Brain microvascular endothelial cell (primary cell): ENCODE measurements at places on chromosomes 7 and 10.

GRCh38 chr7:102029616-102030015 is 212.2 kb downstream of the CUX1 start:
- DNase-seq: no peak

- no peak for DNase-seq
These were observed 70.6 kb upstream of the NXPH1 start for GRCh38 chr7:8362723-8363369.

DNA sequence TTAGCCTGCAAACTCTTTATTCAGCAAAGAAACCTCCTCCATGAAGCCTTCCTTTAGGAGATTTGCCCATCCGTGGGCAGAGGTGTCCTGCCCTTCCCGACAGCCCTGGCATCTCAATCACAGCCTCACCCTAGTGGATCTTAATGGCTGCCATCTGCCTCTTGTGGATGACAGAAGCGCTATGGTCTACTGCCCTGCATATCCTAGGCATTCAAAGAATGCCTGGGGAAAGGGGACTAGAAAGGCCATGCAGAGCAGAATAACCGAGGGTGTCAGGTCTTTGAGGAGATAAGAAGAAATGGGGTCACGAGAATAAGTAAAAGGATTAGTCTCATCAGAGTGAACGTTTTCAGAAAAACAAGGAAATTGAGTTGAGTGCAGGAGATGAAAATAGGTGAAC is 57.7 kb upstream of the SPOCK2 start:
- no peak for DNase-seq

- no peak for DNase-seq
These were observed 3.8 kb upstream of the CAV2 start for GRCh38 chr7:116495736-116496135.

DNA sequence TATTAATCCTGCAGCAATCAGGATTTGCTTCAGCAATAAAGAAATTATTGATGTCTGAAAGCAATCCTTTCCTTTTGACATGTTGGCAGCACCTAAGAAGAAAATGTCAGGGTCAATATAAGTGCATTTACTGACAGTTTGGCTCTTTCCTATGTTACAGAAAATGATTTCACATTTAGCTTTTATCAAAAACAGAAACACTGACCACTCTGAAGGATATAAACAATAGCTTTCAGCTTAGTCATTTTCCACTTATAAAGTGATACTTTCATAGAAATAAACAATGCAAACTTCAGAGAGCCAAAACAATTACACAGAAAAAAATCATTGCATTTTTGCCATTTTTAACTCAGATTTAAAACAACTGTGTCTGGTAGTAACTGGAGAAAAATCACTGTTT is 325.6 kb upstream of the KAT6B start:
- no peak for DNase-seq

DNA sequence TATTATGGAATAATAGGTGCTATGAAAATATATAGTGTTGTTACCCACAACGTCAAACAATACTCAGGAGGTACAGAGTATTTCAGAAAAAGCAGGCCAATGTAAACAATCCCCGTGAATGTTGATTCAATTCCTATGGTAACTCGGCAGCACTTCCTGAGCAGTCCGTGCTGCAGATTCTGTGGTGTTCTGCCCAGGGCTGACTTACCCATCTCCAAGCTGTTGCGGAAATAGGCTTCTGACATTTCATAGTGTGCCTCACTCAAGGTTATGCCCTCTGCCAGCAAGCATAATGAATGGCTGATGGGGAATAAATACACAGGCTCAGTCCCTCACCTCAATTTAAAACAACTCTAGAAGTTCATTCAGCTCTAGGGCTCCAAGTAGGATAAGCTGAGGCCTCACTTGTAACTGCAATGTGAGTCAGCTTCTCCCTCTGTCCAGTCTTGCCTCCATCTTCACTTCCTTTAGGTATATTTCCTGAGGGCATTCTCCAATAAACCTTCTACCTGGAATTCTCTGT is 177.6 kb downstream of the GNAI1 start:
- DNase-seq: peak; percentile 95

GRCh38 chr7:129829737-129830631 is 122.8 kb downstream of the UBE2H start:
- peak; percentile 56 for DNase-seq

DNA sequence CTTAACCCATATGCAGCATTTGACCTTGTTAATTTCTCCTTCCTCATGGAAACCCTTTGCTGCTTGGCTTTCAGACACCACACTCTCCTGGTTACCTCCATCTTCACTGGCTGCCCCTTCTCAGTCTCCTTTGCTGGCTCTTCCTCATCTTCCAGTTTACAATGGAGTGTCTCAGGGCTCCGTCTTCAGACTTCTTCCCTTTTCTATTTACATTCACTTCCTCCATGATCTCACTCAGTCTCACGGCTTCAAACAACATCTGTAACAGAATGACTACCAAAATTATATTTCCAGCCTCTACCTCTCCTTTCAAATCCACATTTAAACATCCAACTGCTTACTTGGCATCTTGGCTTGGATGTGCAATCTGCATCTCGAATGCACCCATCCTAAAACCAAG is 140.4 kb downstream of the DKK1 start:
- DNase-seq: no peak

- no peak for DNase-seq
These were observed 3.1 kb upstream of the SMURF1 start for GRCh38 chr7:99146979-99147378.

DNA sequence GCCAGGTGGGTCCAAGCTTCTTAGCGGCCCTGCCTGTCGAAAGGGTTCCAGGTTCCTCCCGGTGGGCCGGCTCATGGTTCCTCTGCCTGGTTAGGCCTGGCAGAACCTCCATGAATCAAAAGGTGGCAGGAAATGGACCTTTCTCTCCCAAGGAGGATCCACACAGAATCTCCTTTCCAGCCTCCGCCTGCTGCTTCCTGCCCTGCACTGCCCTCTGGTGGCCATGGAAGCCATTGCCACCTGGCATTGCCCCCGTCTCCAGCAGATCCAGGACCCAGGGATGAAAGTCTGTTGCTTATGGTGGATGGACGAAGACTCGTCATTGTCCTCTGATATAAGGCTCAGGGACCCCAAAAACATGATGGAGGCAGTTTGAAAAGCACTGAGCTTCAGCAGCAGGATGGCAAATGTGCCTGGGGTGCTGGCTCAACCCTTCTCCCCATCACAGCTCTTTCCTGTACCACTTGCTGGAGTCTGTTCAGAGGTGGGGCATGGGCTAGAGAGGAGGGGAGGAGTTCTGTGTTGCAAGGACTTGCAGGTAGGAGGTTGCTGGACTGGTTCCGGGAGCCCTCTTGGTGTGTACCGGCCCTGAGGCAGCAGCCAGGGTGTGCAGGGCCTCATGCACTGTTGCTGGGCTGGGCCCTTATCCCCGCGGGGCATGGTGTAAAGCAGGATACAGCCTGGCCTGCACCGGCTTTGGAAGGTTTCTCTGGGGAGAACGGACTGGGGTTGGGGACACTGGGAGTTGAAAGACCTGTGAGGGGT is 11.3 kb upstream of the INMT start:
- DNase-seq: peak; percentile 58

GRCh38 chr7:1362301-1362700 is 97.0 kb downstream of the MICALL2 start:
- no peak for DNase-seq

DNA sequence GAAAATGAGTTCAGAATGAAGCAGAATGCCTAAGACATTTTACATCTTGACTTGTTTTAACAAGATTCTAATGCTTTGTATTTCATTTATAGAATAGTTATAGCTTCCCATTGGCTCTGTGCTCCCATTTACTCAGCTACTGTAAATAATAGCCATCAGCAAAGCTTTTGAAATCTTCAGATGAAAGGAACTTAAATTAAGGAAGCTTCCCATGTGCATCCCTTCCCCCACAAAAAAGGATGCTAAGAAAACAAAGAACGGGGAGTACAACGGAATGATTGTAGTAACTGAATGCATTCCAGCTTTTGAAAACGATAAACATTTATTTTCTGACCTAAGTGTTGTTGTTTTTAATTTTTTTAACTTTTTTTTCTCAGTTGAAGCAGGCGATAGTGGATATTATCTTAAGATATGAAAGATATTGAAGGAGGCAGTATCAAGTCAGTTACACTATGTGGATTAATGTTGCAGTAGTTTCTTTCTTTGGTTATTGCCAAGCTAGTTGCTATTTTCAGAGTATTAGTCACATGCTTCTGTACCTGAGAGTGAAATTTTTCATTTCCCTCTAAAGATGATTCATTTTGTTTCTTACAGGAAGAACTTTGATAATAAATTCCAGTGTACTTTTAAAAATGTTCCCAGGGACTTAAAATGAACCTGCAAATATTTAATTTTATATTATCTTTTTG is 129.2 kb downstream of the KCND2 start:
- no peak for DNase-seq

- DNase-seq: no peak
These were observed 30.8 kb upstream of the NKX6-2 start for GRCh38 chr10:132816718-132817117.

DNA sequence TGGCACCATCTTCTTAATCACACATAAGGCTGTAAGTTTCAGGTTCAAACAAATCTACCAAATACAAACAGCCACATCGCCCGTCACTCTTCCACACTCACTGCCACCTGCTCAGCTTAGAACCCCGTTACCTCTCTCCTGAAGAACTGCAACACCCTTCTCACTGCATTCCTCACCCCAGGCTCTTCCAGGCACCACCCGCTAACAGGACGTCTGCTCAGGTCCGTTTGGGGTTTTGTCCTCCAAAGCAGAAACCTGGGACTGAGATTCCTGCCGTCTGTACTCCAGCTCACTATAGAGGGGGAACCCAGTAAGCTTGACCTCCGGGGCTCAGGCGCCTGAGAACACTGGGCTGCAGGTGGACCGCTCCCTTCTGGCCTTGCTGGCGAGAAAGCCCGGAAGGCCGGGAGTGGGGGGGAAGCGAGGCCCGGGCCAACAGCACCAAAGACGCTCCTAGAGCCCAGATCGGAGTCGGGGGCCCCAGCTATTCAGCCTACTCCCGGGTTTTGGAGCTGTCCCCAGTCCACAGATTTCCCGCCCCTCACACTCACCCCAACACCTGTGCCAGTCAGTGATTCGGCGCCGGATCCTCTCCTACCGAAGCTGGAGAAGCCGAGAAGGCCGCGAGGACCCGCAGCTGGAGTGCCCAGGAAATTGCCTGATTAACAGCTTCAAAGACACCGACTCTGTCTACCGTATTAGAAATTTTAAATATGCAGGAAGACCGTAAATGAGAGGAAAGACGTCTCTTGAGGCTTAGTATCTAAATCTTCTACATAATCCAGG is at the start of gene AP3M1:
AP3M1 (minus strand) TSS at position 625 of the 786 bp plus-strand sequence. CDS start 12,449 bp downstream, outside the sequence.
- DNase-seq: no peak

- DNase-seq: no peak
These were observed 157.5 kb downstream of the CHN2 start for GRCh38 chr7:29352041-29352440.

GRCh38 chr7:17178545-17178944 is 119.9 kb upstream of the AHR start:
- no peak for DNase-seq

GRCh38 chr7:26616235-26616634 is 248.2 kb downstream of the SKAP2 start:
- DNase-seq: no peak

DNA sequence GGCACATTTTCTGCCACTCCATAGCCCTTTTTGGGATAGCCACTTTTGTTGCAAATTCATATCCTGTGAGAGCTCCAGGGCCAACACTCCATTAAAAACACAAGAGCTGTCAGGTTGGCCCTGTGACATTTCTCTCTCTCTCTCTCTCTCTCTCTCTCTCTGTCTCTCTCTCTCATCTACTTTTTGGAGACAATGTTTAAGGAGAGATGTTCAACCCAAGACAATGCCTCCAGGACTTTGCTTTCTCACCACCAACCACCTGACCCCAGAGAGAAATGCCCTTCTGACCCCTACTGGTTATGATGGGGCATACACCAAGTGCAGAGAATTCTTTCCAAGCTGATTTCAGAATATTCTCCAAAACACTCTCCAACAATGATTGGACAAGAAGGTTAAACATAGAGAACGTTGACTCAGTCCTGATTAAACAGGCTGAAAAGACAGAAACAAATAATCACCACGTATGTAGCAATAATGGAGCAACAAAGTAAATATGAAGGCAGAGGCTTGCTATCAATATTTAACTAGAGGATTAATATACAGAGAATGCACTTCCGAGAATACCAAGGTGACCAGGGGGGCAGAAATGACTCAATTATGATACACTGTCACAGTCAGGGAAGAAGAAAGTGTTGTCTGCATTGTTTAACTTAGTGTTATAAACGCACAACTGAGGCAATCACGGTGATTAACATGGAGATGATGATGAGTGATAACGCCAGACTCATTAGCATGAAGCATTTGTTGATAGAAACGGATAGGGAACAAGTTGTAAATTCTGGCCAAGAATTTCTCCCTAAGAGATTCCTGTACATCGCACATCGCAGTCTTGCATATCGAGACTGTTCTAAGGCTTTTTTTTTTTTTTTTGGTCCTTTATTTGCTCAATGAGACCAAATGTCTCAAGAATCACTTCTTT is 178.5 kb downstream of the NRP1 start:
- peak; percentile 69 for DNase-seq

GRCh38 chr10:44357023-44357540 is 27.8 kb downstream of the CXCL12 start:
- no peak for DNase-seq

GRCh38 chr7:19024261-19024660 is 93.2 kb downstream of the TWIST1 start:
- peak; percentile 75 for DNase-seq

DNA sequence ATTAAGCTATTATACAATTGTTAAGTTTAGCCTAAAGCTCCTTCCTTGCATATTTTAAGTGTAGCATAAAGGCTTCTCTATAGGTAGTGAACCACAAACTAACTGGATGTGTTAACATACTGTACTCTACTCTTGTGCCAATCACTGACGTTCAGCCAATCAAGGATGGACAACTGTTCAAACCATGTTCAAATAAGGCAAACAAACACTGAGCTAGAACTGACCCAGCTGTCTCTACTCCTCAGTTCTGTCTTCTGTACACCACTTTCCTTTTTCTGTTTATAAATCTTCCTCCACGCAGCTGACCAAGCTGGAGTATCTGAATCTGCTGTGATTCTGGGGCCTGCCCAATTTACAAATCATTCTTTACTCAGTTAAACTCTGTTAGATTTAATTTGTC is 188.7 kb upstream of the MBL2 start:
- DNase-seq: no peak

DNA sequence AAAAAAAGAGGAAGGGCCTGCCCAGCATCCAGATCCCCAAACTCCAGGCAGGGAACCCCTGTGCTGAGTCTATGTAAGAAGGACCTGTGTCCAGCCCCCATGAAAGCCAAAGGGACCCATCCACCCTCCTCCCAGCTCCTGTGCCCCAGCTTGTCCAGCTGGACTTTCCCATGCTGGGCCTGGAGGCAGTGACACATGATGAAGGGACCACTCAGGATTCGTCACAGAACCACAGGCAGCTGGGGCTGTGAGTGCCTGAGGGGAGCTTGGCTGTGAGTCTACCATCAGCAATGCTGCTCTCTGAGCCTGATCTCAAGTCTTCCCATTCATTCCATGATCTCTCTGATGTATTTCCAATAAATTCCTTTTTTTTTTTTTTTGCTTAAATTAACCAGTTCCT is 36.2 kb upstream of the MNX1 start:
- peak; percentile 23 for DNase-seq
